ENCODE measurements at places on chromosomes 5 and 9.

- DNase-seq = no peak
Observed at GRCh38 chr5:127370631-127371030, 80.0 kb downstream of the MEGF10 start.

DNA sequence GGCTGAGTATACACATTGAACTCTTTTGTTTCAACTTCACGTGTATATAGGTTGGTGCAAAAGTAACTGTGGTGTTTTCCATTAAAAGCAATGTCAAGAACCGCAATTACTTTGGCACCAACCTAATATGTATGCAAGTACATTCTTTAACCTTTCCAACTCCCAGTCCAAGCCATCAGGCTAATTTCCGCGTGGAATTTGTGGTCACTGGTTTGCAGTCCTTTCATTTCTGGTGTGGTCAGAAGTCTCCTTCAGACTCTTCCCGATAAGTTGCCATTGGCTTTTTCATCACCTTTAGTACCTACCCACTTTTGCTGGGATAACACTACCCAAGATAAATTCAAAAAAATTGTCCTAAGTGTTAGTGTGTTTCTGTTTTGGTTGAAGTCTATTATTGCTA lies 84.0 kb downstream of the RGS3 start:
- no peak for DNase-seq

GRCh38 chr5:136200130-136200529 lies 7.2 kb upstream of the SMIM32 start:
- DNase-seq = no peak

DNA sequence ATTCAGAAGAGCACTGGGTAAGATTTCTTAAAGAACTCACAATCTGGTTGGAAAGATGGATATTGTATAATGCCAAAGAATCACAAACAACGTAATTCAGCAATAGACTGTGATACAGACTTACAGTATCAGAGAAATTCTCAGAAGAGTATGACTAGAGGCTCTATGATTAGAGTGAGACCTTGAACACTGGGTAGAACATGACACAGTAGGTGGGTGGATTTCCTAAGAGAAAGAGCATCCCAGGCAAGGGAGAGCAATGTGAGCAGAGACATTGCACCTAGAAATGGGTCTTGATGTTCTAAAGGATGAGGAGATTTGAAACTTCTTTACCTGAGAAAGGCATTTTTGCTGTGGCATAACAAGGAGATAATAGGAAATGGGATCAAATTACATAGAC lies 27.3 kb upstream of the CAST start:
- no peak for DNase-seq

- DNase-seq = no peak
Observed at GRCh38 chr5:90933298-90933697, 374.7 kb downstream of the ADGRV1 start.

DNA sequence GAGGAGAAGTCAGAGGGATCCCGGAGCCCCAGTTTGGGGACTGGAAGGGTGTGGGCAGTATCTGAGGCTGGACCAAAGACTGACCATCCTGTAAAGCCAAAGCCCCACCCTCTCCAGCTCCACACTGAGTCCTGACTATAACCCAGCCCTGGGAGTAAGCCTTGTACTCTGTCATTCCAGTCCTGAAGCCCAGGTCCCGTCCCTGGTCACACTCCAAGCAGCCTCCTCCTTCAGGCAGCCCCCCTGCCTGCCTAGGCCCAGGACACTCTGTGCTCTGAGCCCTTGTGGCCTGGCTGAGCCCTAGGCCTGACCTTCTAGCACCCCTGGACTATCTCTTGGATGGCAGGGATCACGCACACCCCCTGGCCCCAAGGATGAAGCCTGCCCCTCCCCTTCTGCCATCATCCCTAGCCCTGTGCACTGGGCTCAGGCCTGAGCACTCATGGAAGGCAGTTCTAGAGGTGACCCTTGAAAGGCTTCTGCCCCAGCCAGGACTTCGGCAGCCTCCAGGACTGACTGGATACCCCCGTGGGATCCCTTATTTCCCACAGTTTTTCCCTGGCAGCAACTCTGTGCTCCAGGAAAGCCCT lies 28.0 kb upstream of the ENHO start:
- DNase-seq = no peak

GRCh38 chr5:9766581-9766980 lies 136.4 kb upstream of the TAS2R1 start:
- no peak for DNase-seq

DNA sequence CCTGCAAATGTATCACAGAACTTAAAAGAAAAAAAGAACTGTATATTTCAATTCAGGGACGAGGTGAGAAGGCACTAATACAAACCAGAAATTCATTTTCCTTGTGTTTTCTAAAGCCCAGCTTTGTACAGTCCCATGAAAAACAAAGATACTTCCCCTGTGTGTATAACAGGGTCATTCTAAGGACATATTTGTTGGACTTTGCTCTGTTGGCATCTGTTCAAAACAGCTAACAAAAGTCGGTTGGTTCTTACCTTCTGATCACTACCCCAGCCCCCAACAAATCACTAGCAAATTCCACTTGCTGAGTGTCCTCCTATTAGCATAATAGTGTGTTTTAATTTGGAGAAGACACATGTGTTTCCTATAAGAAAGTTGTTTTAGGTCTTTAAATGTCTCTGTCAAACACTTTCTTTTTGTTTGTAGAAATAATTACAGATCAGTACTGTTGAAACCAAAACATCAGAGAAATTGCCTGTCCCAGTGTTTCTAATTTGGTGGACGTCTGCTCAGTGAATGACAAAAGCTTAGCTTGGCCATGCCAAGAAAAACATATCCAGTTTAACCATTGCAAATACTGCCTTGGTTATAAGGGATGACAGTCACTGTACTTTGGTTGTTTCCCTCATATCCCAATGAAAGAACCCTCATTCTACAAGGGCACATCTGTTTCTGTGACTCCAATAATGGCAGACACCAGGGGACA lies 480.5 kb downstream of the EBF1 start:
- no peak for DNase-seq

- DNase-seq = no peak
Observed at GRCh38 chr5:54401515-54401914, 54.0 kb upstream of the HSPB3 start.

GRCh38 chr5:159218595-159219023 lies 9.3 kb upstream of the RNF145 start:
- no peak for DNase-seq

DNA sequence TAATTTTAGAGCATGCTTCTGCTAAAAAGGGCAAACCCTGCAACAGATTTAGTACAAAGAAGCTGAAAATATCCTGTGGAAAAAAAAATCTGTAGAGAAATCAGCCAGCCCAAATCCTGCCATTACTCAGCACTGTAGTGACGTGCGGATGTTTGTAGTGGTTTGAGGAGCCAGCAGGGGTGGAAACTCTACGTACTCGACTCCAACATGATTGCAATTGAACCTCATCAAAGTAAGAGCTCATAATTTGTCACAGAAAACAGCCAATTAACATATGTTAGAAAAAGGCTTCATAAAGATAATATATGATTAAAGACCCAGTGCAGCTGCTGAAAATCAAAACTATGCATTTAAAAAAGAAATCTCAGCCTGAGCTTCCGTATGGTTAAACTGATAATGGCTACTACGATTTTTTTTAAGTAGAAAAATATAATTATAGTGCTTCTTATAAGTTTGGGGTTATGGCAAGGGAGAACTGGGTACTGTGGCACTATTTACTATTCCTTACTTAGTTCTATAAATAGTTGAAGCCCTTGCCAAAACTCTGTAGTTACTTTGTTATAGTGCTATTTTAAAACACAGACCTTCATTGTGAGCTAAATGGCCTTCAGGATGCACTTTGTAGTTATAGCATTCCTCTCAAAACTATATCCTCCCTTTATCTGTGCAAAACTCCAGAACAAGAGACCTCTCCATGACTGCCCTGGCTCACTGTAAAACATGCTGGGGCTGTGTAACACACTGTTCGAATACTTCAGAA lies 49.4 kb downstream of the MEF2C start:
- no peak for DNase-seq

GRCh38 chr9:111362526-111362925 lies 32.5 kb upstream of the OR2K2 start:
- DNase-seq = no peak

GRCh38 chr9:34503406-34503805 lies 19.4 kb downstream of the ENHO start:
- no peak for DNase-seq

DNA sequence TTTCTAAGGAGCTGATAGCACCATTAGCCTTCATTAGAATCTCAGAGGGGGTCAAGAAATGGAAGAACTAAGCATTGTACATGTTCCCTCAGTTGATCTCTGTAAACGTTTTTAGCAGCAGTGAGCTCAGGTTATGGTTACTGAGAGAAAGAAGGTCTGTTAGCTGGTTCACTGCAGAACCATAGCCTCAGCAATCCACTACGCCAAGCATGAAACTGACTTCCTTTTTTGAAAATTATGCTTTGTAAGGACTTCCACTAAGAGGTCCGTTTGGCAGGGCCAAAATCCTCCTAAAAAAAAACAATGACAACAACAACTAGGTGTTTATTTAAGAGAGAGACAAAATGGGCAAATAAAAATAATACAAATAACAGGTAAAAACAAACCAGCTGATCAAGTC lies 273.3 kb downstream of the AOPEP start:
- no peak for DNase-seq

DNA sequence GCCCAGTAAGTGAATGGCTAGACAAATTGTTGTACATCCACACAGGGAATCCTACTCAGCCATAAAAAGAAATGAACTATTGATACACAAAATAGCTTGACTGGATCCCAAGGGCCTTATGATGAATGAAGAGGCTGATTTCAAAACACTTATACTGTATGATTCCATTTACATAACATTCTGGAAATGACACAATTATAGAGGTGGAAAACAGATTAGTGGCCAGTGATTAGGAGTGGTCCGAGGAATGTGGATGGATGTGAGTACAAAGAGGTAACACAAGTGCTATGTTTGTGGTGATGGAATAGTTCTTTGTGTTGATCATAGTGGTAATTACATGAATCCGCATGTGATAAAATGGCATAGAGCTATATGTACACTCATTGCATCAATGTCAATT lies 4.7 kb upstream of the UBLCP1 start:
- no peak for DNase-seq

DNA sequence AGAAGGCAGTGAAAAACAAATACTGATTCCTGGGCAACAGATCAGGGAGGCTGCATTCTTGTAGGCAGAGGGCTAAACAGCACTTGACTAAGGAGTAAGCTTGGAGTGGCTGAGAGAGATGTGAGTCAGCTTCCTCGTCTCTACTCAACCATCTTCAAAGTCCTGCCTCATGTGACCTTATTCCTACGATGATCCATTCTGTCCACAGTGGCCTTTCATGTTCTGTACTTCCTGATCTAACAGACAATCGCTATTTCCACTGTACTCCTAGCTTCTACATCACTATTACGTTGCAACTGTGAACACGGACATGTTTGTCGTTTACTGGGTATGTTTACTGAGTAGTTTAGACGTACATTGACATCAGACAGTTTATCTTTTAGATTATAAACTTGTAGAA lies 365.4 kb downstream of the ARL15 start:
- DNase-seq = no peak

GRCh38 chr5:179227580-179228311 lies 117.5 kb downstream of the ADAMTS2 start:
- no peak for DNase-seq

DNA sequence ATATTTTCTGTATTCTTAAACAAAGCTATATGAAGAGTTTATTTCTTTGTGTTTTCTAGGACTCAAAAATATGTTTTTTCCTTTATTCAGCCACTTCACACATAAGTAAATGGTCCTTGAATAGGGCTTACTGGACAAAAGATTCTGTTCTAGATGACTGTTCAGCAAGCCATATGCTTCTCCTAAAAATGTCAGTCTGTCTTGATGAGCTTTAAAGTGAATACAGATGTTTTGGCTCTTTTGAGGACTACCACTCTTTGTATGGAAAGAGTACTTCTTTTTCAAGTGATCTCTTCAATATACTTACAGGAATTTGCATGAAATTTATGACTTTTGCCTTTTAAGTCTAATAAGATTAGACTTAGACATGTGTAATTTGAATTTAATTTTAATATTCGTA lies 8.4 kb downstream of the NDUFS4 start:
- no peak for DNase-seq

DNA sequence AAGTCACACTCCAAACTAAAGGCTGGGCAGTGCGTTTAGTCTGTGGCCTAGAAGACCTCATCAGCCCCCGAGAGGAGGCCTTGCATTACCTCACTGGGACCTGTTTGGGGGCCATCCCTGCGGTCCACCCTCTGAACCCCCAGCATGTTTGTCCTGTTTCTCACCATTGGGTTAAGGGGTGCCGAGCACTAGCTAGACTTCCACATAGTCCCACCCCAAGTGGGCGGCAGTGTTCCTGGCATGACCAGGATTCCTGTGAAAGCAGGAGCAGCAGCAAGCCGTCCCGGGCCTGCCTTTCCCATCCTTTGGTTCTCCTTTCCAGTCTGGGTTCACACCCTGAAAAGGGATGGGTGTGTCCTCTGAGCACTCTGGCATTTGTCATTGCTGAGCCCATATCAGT lies 26.6 kb upstream of the SAP30L start:
- DNase-seq = no peak

GRCh38 chr9:136346927-136347465 lies 16.5 kb downstream of the DNLZ start:
- DNase-seq = no peak

- DNase-seq = no peak
Observed at GRCh38 chr9:99377790-99378775, 156.0 kb downstream of the SEC61B start.

- DNase-seq = peak; percentile 64
Observed at GRCh38 chr5:172479034-172479783, 24.9 kb upstream of the SH3PXD2B start.

DNA sequence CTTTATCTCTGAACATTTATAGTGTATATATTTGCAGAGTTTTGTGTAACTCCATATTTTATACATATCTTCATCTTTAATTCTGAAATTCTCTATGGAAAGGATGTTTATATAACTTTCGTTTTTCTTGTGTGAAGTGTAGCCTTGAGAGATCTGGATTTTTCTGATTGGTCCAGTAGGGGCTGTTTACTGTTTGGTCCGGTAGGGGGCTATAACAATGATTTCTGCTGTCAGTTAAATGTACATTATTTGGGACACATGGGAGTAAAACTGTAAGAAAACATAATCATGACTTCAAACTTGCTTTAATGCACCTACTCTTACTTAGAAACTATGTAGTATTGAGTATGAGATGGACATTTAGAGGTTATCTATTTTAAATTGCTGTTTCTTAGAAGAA lies 527.1 kb upstream of the ARRDC3 start:
- no peak for DNase-seq

DNA sequence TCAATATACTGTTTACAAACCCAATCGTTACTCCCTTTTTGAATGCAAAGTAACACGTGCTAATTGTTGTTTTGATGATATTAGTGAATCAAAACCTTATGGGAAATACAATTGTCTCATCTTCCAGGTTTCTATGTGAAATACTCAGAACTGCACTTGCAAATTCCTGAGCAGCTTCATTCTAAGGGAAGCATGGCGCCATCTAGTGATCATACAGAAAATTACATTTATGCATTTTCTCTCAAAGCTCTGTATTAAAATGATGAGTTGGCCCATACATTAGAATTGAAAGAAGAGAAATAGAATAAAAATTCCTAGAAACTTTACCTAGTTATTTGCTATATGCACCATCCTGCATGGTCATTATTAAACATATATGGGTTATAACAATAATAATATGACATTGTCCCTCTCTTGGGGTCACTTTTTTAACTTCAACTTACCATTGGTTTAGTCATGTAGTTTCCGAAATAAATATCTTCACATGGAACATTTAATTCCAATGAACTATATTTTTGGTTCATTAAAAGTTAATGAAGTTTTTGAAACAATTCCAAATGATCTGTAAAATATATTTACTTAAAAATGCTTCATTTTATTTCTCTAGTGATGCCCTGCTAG lies 220.0 kb downstream of the PDE4D start:
- DNase-seq = no peak
